CD8-positive, alpha-beta memory T cell (primary cell): ENCODE measurements at places on chromosomes 7 and 10.

- no peak for DNase-seq
Measured at GRCh38 chr7:123216825-123217224, 17.1 kb upstream of the SLC13A1 start.

DNA sequence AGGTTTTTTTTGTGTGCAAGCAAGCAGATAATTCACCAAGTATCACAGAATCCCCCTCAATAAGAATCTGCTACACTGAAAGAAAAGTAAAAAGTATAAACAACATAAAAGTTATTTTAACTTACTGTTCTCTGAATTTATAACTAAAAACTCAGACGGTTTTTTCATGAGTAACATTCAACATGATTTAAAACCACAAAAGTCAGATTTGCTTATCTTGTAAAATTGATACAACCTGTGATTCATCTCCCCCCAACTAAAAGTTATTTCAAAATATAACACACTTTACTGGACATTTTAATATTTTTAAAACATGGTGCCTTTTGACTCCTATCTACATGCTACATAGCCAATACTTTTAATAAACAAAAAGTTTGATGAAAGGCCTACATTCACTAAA is 32.8 kb downstream of the TSPAN12 start:
- no peak for DNase-seq

- no peak for DNase-seq
Measured at GRCh38 chr10:47456079-47456785, 27.7 kb downstream of the ANXA8 start.

- DNase-seq = no peak
Measured at GRCh38 chr7:151428378-151429236, 11.3 kb downstream of the CRYGN start.

DNA sequence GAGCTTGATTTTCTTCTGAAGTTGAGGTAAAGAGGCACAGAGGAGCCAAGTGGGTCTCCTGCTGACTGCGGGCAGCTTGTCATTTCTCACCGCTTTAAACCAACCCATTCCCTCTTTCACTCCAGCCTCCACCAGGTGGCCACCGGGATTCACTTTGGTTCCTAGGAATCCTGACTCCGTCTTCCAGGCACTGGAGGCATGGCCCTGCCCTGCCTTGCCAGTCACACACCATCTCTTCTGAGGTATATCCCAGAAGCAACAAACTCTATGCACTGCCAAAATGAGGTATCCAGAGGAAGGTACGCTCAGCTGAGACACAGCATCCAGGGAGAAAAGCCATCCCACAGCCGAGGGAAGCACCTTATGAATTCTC is 280.8 kb downstream of the TNS3 start:
- DNase-seq = no peak

DNA sequence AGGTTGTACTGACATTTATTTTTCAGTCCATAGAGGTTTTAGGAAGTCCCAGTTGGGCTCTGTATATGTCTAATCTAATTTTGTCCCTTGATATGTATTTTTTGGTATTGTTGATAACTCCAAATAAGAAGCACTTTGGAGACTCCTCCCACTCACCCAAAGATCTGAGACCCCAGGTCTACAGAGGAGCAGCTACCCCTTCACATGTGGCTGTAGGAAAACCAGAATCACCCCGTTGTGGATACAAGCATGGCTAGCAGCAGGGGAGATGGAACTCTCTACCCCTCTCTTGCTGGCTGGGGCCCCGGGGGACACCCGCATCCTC is 9.4 kb downstream of the HHEX start:
- no peak for DNase-seq

DNA sequence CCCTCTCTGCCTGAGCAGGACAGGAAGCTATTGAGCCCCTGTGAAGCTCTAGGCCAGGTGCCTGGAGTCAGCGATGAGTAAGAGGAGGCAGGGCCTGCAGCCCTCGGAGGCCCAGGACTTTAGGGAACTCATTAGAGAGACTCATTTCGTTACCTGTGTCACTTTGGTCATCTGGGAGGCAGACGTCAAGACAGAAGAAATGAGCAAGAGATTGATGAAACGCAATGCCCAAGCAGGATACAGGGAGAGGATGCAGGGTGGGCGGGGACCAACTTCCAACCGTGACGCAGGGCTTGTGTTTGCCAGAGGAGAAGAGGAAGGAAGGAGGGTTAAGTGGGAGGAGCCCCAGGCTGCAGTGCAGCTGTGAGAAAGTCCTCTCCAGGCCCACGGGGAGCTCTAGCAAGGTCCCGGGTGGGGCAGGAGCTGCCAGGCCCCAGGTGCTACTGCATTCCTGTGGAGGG is 26.4 kb upstream of the GNA12 start:
- DNase-seq = peak; percentile 10

DNA sequence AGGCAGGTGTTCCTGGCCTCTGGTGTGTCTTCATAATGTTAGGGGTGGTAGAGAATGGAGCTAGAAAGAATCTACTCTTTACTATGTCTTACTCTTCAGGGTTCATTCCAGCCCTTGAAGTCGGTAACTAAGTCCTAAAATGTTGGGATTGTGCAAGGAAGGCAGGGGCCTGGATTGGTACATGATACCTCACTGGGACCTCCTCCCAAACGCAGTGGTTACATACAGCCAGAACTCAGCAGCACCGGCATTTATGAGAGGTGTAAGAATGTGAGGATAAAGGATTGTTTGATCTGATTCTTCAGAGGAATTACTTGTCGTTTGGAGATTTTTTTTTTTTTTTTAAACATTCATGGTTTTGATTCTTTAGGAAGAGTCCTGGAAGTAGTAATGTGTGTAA is 6.9 kb downstream of the COMTD1 start:
- DNase-seq = no peak

GRCh38 chr10:108250936-108251620 is 1086.6 kb upstream of the SORCS1 start:
- DNase-seq = no peak

DNA sequence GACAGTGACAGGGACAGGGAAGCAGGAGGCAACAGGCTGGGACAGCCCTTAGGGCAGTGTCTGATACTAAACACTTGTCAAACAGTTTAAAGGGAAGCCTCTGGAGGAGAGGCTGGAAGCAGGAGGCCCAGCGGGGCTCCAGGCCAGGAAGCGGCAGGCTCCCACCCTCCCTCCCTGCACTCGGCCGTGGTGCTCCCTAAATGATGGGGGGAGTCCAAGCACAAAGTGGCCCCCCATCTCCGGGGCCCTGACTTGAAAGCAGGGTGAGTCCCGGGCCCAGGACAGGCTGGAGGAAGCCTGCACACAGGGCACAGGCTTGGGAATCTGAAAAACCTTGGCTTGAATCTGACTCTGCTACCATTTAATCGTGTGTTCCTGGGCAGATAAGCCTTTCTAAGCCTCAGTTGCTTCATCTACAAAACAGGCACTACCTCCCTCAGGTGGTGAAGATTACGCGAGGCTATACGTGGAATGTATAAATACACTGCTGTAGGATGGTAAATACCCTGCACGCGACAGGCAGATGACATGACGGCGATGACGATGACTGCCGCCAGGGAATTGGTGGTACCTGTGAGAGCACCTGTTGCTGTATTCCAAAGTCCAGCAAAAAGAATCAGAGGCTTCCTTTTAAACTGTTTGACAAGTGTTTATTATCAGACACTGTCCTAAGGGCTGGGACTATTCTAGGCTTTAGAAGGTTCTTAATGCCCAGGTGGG is 34.1 kb downstream of the GBX1 start:
- DNase-seq = no peak

- DNase-seq = no peak
Measured at GRCh38 chr7:131556909-131557651, 652 bp upstream of the PODXL start.

DNA sequence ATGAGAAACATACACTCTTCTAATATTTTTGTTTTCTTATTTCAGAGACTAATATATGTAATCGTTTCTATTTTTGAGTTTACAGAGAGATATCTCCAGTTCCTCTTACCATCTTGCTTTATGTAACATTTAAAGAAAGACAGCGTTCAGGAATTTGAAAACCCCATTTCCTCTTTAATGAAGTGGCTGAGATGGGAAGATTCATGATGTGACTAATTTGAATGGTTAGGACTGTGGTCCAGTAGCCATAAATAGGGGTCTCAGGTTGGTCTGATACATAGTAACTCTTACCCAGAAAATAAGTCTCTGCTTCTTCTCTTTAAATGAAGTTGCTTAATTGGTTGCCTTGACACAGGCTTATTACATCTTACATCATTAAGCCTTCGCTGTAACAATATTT is 6.9 kb downstream of the KMT2E start:
- no peak for DNase-seq

DNA sequence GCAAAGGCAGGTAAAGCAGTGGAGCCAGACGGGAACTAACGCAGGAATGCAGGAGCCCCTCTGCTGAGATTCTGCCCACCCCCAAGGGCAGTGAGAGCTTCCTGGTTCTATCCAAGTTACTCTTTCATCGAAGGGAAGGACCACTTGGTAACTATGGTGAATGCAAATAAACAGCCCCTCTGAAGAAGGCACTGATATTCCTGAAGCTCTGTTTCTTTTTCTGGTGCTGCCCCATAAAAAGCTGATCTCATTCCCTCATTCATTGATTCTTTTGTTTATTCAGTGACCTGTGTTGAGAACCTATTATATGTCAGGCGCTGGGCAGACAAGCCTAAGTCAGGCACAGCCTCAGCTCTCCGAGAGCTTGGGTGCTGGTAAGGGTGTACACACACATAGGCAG is 217.3 kb downstream of the SNX10 start:
- DNase-seq = no peak

GRCh38 chr7:37016064-37016878 is 292.0 kb upstream of the AOAH start:
- no peak for DNase-seq

- no peak for DNase-seq
Measured at GRCh38 chr7:85186521-85187241, at the start of gene SEMA3D. SEMA3D (minus strand) TSS chr7:85187056; CDS start chr7:85121891, 65,165 bp downstream.

DNA sequence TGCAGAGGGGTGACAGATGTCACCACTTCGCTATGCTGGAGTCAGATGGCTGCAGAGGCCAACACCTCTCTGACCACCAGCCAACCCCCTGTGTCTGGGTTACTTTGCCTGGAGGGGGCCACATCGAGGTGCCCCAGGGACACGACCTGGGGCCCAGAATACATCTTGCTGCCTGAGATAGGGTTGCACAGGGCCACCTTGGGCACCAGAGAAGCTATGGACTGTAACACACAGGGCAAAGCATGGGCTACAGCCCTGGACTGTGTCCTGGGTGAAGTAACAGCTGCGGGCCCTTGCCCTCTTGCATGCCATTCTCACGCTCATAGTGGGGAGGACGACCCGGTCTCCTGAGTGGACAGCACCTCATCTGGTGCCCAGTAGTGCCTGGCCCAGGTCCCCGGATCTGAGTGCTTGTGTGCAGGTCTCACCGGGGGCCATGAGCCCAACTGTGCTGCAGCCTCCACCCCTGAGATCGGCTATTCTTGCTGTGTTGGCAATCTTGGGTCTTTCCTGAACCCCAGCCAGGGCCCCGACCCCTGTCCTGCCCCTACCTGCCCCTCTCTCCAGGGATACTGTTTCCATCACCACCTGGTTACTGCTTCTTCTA is 115.2 kb upstream of the GDF10 start:
- no peak for DNase-seq

DNA sequence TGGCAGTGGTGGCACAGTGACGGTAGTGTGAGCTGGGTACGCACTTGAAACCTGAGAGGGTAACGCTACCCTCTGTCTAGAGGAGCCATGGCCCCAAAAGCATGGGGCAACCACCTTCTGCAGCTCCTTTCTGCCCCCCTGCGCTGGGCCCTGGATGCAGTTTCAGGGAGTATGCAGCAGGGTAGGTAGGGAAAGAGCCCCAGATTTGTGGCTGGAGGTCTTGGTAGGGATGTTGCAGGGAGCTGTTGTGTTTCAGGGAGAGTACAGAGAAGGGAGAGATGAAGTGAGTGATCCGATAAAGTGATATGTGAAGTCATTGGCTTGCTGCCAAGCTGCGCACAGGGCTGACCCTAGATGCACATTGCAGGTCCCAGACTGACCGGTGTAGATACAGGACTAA is 2.7 kb upstream of the PGAM2 start:
- no peak for DNase-seq
